Fibroblast of skin of abdomen (primary cell): ENCODE measurements at places on chromosomes 1 and 21.

GRCh38 chr1:211613108-211613947 is 34.4 kb upstream of the SLC30A1 start:
- DNase-seq: peak; percentile 91

DNA sequence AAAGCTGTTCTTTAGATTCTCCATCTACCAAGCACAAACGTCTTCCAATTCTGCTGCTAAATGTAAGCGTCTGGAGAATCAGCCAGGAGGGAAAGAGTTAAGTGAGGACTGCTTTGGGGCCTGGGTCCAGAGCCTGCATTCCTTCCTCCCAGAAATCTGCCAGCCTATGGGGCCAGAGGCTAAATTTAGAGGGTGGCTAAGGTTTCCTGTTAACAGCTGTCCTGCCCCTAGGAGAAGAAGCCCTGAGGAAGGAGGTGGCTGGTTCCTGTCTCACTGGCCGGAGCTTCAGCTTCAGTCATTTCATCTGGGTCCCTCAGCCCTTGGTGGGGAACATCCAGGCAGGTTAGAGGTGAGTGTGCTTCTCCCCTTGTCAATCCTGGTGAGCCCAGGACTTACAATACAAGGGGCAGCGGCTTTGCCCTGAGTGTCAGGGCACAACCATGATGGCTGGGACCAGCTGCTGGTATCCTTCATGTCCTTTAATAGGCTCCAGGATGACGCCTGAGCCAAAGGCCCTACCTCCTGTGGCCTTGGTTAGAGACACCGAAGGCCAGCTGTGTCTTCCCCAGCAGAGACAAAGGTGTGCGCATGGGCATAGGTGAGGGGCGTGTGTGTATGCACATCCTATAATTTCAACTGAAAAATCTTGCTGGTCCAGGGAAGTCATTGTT is at the start of gene STYXL2:
Gene STYXL2, plus strand, starts transcription at position 230 of the 671 bp plus-strand sequence. CDS start 775 bp downstream, outside the sequence.
- no peak for DNase-seq

DNA sequence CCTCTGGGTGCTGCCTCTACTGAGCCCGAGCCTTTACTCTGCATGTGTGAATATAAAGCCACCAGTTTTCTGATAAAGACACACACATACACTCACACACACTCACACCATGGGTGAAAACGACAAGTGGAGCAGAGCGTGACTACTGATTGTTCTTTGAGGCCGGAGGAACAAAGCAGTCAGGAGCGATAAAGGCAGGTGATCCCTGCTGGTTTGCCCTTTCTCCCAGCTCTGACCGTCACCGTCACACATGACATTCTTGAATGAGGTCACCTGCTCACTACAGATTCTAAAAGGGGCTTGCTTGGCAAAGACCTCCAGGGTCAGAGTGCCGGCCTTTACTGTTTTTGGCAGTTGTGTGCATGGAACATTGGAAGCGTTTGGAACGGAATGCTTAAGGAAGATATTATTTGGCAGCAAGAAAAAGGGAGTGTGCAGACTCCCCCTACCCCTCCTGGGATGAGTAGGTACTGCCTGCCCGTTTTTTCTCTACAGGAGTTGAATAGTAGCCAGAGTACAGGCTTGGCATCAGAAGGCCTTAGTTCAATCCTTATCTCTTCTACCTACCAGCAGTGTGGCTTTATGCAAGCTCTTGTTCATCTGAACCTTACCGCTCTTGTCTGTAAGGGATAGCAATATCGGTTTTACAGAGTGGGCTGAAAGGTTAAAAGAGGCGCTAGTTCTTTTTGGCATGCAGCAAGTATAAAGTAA is 79.7 kb downstream of the PBX1 start:
- DNase-seq: no peak

- no peak for DNase-seq
Observed at GRCh38 chr1:150596976-150597375, 17.6 kb upstream of the MCL1 start.

DNA sequence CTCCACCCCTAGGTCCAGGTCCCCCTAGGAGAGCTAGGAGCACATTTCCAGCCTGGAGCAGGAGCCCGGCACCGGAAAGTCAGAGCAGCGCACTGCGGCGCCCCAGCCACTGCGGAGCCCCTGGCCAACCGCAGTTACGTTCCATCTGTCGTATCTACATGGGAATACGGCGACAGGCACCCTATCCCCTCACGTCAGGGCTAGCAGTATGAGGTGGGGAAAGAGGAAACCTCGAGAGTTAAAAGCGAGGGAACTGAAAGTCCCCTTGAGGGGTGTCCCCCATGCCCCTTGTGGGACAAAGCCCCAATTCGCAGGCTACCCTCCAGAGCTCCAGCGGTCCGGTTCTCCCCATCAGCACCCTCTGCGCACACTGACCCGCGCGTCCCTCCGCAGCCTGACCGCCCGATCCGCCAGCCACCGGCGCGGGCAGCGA is 995 bp downstream of the COLGALT2 start:
- DNase-seq: no peak

GRCh38 chr1:62448221-62448933 is 11.5 kb downstream of the USP1 start:
- no peak for DNase-seq

- peak; percentile 82 for DNase-seq
Observed at GRCh38 chr1:176515310-176515709, 52.3 kb downstream of the PAPPA2 start.

DNA sequence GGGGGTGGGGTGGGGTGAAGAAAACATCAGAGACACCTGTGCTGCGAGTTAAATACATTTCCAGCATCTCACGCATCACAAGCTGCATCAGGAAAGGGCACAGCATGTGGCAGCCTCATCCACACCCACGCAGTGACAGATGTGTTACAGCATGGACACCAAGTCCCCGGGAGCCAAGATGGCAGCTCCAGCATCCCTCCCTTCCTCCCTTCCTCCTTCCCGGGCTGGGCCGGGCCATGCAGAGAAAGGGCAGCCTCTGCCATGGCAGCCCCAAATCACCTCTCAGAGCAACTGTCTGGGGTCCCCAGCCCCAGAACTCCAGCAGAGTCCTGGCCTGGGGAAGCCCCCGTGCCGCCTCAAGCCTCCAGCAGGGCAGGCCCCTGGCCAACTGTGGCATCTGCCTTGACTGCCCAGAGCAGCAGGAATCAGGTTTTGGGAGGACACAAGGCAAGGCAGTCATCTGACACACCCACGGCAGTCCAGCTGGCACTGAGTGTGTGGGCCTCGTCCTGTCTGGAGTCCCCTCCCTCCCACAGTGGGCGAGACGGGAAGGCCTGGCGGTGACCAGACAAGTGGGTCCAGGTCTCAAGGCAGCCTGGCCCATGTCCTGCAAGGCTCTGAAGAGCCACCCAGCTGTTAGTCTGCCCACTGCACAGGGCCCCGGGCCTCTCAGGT is 6.2 kb downstream of the SMIM1 start:
- no peak for DNase-seq

GRCh38 chr21:32173121-32173724 is 105.6 kb downstream of the MIS18A start:
- peak; percentile 39 for DNase-seq
